Lung microvascular endothelial cell (primary cell): ENCODE measurements at places on chromosomes 7 and 10. TPM values are rescaled to one million over a fixed set of nuclear protein-coding genes. Genes with fewer than 3 reads are reported as not detected.
A peak's percentile ranks its signal among the peaks of the same experiment; 100 is the strongest.

GRCh38 chr7:151351967-151352366 is 10.4 kb downstream of the NUB1 start:
- DNase-seq: no peak

DNA sequence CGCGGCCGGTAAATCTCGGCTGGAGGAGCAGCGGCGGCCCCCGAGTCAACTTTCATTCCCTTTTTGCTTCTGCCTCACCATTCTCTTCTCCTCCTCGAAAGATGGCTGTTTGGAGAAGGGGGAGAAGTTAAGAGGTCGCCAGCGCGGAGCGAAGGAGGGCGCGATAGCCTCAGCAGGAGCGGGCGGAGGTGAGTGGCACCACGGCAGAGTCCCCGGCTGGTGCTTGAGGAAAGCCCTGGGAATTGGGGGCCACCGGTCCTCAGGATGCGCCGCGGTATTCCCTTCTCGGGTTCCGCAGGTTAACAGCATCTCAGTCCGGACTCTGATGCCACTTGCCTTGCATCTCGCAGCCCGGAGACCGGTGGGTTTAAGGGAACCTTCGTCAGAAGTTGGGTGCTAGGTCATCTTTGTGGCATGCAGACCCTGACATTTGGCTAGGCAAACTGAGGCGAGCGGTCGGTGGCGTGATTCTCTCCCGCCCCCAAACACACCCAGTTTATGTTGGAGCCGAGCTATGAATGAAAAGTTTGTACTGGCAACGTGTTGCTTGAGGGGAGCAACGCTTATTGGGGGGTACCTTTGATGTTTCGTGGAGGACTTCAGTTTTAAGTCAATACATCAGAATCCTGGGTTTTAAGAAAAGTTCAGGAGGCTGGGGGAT is 59.5 kb upstream of the PRPS1L1 start:
- peak; percentile 8 for DNase-seq

DNA sequence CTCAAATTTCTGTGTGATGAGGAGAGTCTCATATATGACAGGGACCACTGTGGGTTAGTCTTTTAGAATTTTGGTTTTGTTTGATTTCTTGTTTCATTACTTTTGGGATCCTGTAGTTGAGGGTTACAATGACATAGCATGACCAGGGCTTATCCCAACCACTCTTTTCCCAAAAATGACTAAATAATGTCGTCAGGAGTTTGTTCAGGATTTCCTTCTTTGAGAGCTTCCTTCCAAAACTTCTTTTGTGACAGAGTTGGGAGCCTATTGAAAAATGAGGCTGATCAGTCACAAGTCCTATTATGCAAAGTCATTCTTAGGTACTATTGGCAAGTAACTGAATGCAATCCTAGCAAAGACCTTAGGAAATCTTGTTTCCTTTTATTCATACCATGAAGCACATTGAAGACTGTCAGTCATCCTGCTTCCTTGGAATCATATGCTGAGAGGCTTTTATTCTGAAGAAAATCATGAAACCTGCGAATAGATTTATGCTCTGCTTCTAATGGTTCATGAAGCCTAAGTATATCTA is 498.3 kb downstream of the LRMDA start:
- no peak for DNase-seq

- DNase-seq: peak; percentile 75
Measured at GRCh38 chr7:75762350-75762917, 9.6 kb downstream of the CCL26 start.

- no peak for DNase-seq
Measured at GRCh38 chr10:8817299-8817698, 762.8 kb downstream of the GATA3 start.

GRCh38 chr7:7672545-7673239 is 32.1 kb downstream of the UMAD1 start:
- DNase-seq: no peak

- peak; percentile 22 for DNase-seq
Measured at GRCh38 chr10:102384053-102384452, 11.5 kb upstream of the NFKB2 start.

DNA sequence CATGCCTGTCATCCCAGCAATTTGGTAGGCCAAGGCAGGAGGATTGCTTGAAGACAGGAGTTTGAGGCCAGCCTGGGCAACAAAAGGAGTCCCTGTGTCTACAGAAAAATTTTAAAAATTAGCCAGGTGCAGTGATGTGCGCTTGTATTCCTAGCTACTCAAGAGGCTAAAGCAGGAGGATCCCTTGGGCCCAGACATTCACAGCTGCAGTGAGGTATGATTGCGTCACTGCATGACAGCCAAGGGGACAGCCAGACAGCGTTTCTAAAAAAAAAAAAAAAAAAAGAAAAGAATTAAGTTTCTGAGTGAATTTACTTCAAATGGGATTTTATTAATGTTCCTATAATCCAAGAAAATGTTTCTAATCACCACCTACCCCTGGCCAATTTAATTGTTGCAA is 87.4 kb upstream of the RNF148 start:
- DNase-seq: no peak

DNA sequence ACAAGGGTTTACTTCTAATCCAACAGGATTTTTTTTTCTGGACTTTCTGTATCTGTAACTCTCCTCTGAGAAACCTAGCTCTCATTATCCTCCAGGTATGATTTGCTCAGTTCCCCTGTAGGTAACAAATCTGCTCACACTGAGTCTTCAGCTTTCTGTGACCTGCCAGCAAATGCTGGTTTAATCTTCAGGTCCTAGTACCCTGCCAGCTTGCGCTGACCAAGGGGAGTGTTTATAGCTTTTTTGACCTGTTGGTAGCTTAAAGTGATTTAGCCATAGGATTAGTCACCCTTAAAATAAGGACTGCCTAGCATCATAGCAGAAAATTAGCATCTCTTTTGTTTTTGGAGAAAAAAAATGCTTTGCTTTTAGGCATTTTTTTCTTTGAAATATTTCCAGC is 22.4 kb downstream of the SND1 start:
- DNase-seq: no peak

GRCh38 chr7:43038254-43038653 is 74.2 kb upstream of the HECW1 start:
- DNase-seq: no peak

- no peak for DNase-seq
Measured at GRCh38 chr10:30697806-30698205, 68.3 kb upstream of the LYZL2 start.

DNA sequence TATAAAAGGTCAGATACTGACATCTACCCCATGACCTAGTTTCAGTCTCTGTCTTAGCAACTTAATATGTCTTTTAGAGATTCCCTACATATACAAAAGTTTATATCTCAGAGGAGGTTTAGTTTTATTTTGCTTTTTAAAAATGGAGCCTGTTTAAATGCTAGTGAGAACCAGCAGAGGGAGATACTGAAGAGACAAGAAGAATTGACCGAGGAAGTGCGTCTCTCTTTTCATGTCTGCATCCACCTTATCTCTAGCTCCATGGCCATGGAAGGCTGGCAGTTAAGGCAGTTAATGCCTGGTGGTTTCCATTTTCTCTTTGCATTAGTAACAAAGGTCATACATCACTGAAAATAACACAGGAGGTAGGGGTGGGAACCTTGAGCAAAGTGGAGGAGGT is 10.7 kb downstream of the SUV39H2 start:
- DNase-seq: peak; percentile 25

DNA sequence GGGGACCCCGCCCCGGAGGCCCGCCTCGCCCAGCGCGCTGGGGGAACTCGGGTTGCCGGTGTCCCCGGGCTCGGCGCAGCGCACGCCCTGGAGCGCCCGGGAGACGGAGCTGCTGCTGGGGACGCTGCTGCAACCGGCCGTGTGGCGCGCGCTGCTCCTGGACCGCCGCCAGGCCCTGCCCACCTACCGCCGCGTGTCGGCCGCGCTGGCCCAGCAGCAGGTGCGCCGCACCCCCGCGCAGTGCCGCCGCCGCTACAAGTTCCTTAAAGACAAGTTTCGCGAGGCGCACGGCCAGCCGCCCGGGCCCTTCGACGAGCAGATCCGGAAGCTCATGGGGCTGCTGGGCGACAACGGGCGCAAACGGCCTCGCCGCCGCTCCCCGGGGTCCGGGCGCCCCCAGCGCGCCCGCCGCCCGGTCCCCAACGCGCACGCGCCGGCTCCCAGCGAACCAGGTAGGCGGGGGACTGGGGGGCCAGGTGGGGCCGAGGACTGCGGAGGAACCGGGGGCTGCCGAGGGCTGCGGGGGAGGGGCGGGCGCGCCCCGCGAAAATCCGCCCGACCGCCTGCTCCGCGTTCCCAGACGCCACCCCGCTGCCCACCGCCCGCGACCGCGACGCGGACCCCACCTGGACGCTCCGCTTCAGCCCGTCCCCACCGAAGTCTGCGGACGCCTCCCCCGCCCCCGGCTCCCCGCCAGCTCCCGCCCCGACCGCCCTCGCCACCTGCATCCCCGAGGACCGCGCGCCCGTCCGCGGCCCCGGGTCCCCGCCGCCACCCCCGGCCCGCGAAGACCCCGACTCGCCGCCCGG is 574 bp downstream of the UTF1 start:
- DNase-seq: no peak

- DNase-seq: no peak
Measured at GRCh38 chr10:11573497-11573896, 38.0 kb downstream of the USP6NL start.

GRCh38 chr7:151400626-151401315 is 9.1 kb downstream of the WDR86 start:
- no peak for DNase-seq

DNA sequence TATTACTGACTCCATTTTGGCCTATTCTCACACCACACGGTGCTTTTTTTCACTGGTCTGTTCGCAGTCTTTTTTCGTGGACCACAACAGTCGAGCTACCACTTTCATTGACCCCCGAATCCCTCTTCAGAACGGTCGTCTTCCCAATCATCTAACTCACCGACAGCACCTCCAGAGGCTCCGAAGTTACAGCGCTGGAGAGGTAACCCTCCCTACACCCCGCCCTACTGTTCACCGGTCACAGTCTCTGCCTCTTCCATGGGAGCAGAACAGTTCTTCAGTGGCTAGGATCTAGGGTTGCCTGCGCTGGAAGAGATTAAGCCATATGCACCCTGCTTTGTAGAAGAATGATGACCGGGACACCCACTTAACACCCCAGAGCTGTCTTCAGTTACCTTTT is 103.4 kb upstream of the STK17A start:
- no peak for DNase-seq

The FXYD4 gene
- total RNA-seq: not detected in 2 replicates

The STEAP4 gene
- total RNA-seq: not detected in 2 replicates

The DENND2A gene
- 0.22 and 1.6 TPM in 2 replicates for total RNA-seq

The HIPK2 gene
- 7.8 and 10.9 TPM in 2 replicates for total RNA-seq

The VSTM4 gene
- total RNA-seq: 0.22 and 1.6 TPM in 2 replicates

The KCNMA1 gene
- 0.87 TPM in 1 of 2 replicates, not detected in the other for total RNA-seq

The NUTM2B gene
- 0.20 and 0.44 TPM in 2 replicates for total RNA-seq

The PTF1A gene
- not detected in 2 replicates for total RNA-seq

The NPFFR1 gene
- not detected in 2 replicates for total RNA-seq

The TFR2 gene
- under 0.01 TPM in 2 replicates for total RNA-seq

The NEUROG3 gene
- not detected in 2 replicates for total RNA-seq

The DCLRE1A gene
- 4.8 and 6.0 TPM in 2 replicates for total RNA-seq
